Naive B cell (primary cell): ENCODE measurements at places on chromosomes 4 and X. TPM values are rescaled to one million over a fixed set of nuclear protein-coding genes. Genes with fewer than 3 reads are reported as not detected.

DNA sequence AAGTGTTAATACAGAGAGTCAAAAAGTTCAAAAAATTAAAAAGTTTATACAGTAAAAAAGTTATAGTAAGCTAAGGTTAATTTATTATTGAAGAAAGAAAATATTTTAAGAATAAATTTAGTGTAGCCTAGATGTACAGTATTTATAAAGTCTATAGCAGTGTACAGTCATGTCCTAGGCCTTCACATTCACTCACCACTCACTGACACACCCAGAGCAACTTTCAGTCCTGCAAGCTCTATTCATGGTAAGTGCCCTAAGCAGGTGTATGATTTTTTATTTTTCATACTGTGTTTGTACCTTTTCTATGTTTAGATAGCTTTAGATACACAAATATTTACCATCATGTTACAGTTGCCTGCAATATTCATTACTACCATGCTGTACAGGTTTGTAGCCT lies 108.9 kb downstream of the FHIP1A start:
- DNase-seq, result no peak
- H3K36me3 ChIP-seq, result no peaks in the 10 kb centered on the region
- H3K27ac ChIP-seq, result no peak overlapping the region
- no peaks in the 10 kb centered on the region for H3K27me3 ChIP-seq

DNA sequence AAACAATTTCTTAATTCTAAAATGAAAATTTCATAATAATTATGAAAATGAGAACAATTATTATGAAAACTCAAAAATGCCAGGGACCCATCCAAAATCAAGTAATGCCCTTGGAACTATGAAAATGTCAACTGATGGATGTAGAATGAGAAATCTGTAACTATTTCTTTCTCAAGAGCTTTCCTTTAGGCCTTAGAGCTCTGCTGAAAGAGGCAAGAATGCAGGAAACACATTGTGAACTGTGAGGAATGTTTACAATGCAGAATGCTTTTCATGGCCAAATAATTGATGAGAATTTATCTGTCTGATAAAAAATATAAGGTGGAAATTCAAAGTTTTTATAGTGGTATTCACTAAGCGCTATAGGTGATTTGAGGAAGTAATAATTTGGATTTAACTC lies 207.1 kb upstream of the PCDH18 start:
- no peaks in the 10 kb centered on the region for H3K36me3 ChIP-seq
- no peak overlapping the region for H3K4me3 ChIP-seq
- no peak overlapping the region for H3K27ac ChIP-seq
- DNase-seq, result no peak

DNA sequence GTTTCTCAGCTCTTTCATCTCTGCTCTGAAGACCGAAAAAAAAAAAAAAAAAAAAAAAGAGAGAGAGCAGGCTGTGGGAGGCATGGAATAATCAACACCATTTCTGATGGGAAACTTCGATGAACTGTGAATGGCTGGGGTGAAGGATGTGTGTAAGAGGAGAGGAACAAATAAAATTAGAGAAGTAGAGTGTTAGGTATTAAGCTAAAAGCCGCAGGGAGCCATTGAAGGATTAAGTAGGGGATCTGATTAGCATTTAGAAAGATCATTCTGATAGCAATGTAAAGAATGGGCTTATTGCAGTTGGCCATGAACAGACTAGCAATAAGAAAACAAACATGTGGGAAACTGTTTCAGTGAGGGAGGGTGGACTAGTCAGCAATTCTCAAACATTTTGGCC lies 33.6 kb upstream of the JADE1 start:
- no peak overlapping the region for H3K27ac ChIP-seq
- H3K4me3 ChIP-seq, result no peak overlapping the region
- H3K27me3 ChIP-seq, result peaks cover 15% of the 10 kb centered on the region
- DNase-seq, result no peak
- H3K4me1 ChIP-seq, result no peaks in the 10 kb centered on the region
- no peaks in the 10 kb centered on the region for H3K36me3 ChIP-seq

The RS1 gene
- polyA plus RNA-seq, result not detected

DNA sequence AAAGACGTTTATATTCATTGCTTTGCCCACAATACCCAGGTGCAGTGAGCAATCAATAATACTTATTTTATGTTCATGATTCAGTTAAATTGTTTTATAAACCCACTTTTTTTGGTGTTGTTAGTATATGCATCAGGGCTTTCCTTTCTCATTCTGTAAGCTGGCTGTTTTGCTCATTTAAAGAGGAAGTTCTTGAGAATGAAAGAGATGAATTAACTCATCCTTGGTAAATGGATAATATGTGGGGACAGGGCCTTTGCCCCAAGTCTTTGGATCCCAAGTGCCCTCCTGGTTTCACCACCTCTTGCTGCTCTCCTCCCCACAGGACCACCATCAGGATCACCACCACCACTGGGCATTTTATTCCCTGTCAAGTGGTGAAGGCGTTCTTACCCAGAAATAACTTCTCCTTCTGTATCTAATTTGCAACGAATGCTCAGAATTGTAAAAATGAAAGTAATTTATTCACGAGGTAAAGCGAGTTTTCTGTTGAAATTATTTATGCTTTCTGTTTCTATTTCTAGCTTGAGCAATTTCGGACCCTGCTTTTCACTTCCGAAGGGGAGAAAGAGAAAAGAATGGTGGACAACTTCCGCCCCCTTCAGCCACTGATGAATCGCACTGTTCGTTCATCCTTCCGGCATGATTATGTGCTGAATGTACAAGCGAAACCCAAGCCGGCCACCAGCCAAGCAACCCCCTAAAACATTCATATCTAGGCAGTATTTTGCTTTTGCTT lies 8.2 kb upstream of the ZRSR2 start:
- peak overlapping the region; percentile 94 for H3K27ac ChIP-seq
- peaks cover 5% of the 10 kb centered on the region for H3K4me1 ChIP-seq
- peak overlapping the region; percentile 86 for H3K4me3 ChIP-seq
- DNase-seq, result peak; percentile 25
- peaks cover 7% of the 10 kb centered on the region for H3K36me3 ChIP-seq
- H3K27me3 ChIP-seq, result no peaks in the 10 kb centered on the region

- no peaks in the 10 kb centered on the region for H3K4me1 ChIP-seq
- no peak overlapping the region for H3K4me3 ChIP-seq
- H3K27ac ChIP-seq, result no peak overlapping the region
- H3K36me3 ChIP-seq, result peaks cover 22% of the 10 kb centered on the region
- no peaks in the 10 kb centered on the region for H3K27me3 ChIP-seq
Measured at GRCh38 chr4:39231660-39232059, 49.3 kb downstream of the WDR19 start.

The PPP2R2C gene
- polyA plus RNA-seq, result not detected
